ENCODE measurements at places on chromosomes 6 and 20.

- no peak for DNase-seq
Measured at GRCh38 chr6:89118931-89119330, 1.1 kb upstream of the SRSF12 start.

- no peak for DNase-seq
Measured at GRCh38 chr6:162852840-162853577, 125.2 kb downstream of the PACRG start.

DNA sequence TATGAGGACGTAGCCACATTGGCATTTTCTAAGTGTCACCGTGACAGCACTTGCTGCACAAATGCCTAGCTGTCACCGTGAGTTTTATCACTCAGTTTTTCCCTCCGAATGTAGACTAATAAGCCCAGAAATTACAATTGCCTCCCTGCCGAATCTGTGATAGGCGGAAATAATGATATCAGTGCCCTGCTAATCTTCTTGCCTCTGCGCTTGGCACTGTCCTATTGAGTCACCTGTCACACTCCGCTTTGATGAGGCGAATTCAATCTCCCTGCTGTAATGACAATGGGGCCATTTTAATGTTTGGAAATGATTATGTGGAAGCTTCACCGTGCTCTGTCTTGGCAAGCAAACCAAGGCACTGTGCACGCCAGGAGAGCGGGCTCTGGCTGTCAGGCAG lies 112.8 kb downstream of the LINC00237 start:
- no peak for DNase-seq

- no peak for DNase-seq
Measured at GRCh38 chr6:77105091-77105490, 358.2 kb downstream of the HTR1B start.

DNA sequence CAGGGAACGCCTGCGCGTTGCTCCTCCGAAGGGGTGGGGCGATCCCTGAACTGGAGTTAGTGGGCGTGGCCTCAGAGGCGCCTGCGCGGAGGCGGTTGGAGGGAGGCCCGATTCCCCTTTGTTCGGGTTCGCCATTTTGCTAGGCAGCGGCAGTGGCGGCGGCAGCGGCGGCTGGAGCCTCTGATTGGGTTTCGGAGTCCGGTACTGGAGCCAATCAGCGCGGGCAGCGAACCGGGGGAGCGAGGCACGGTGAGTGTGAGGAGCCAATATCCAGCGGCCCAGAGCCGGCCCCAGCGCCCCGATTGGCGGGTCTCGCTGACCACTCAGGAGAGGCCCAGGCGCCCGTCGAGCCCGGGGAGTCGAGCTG lies at the start of gene NFYA:
Gene NFYA (plus strand): TSS at position 139 of the 367 bp plus-strand sequence. CDS start 6,116 bp downstream, outside the sequence.
- DNase-seq = no peak

DNA sequence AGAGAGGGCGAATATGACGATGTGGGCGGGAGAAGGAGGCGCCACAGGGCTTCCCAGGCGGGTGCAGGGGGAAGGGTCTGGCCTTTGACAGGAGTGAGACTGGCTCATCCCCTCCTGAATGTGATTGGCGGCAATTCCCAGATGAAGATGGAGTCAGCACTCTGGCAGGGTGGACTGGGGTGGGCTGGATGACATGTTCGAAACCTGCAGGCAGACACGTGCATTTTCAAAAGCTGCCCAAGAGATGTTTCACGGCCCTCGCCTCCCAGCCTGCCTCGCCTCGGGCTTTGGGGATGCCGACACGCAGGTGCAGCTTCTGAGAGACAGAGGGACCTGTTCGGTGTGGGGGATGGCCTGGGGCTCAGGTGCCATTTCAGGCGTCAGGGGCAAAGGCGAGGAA lies 66.8 kb upstream of the AFDN start:
- DNase-seq = no peak

GRCh38 chr6:134093007-134093573 lies 40.7 kb upstream of the SLC2A12 start:
- no peak for DNase-seq

- DNase-seq = no peak
Measured at GRCh38 chr6:135025175-135025574, 29.4 kb downstream of the HBS1L start.

- no peak for DNase-seq
Measured at GRCh38 chr6:129628101-129628815, 81.7 kb downstream of the ARHGAP18 start.

DNA sequence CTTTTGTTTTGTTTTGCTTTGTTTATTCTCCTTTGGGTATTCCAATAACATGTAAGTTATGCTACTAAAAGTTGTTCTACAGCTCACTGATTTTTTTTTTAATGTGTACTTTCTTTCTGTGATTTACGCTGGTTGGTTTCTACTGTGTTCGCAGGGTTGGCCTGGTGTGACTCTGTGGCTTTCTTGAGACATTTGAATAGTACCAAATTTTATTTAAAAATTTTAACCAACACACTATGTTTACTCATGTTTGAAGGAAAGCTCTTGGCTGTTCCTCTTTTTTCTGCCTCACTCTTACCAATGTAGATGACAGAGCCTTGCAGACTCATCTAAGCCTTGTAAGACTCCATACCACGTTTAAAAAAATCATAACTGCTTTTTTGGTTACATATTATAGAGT lies 1784.9 kb upstream of the DEFB115 start:
- DNase-seq = no peak

GRCh38 chr6:89268776-89269175 lies 46.3 kb downstream of the GABRR2 start:
- no peak for DNase-seq

DNA sequence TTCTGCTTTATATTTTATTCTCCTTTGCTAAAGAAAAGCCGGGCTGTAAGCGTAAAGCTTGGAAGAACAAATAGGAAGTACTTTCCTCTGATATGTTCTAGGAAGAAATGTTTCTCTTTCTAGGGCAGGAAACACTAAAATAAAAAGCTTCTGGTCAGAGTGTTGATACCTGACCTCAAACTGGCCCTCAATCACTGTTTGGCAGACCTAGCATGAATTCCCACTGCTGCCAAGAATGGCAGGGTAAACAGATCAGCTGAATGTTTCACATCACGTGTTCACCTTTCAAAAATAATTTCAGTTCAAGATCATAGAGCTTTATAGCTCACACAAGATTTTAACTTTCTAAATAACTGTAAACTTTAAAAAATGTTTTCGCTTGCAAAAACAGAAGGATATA lies 2.9 kb downstream of the MPC1 start:
- no peak for DNase-seq

GRCh38 chr6:110434961-110435602 lies 19.7 kb upstream of the DDO start:
- no peak for DNase-seq

DNA sequence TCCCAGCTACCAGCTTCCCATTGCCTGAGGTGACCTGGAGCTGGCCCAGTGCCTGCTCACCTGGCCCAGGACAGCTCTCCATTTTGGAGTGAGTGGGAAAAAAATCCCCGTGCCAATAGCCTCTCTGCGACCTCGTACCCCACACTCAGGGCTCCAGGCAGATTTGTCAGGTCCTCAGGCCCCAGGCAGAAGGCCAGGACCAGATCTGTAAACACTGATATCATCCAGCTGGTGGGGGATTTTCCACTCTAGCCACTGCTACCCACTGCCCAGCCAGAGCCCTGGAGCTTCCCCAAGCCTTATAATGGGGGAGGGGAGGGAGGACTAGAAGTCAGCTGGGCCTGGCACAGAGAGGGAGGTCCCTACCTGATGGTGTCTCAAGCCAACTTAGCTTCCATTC lies 1.3 kb upstream of the PGC start:
- DNase-seq = no peak

DNA sequence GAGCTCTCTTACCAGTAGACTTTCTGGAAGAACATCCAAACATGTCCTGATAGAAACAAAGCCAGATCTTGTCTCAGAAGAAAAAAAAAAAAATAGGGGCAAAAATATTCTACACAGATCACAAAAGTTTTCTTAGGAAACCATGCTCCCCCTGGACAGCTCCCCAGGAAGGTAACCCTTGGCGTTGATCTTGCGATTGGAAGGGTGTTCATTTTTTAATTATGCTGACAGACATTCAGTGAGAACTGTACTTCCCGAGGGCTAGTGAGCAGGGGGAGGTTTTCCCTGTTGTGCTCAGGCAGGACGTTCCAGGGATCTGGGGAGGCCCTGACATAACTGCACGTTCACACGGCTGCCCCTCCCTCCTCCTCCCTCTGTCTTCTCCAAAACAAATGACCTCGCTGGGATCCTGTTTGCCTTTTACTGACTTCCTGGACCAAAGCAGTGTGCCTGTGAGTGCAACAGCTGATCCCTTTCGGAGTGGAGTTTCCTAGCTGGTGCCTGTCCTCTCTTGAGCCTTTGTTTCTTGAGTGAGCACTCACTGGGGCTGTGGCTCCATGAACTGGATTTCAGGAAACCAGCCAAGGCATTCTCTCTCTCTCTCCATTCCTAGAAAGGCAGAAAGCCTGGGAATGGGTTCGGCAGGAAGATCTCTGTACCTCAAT lies 46.7 kb downstream of the MARCKS start:
- no peak for DNase-seq

- DNase-seq = no peak
Measured at GRCh38 chr6:19156443-19156842, 680.7 kb upstream of the ID4 start.

GRCh38 chr6:31528307-31528777 lies 420 bp upstream of the MCCD1 start:
- DNase-seq = no peak

GRCh38 chr20:8210749-8211148 lies 78.7 kb downstream of the PLCB1 start:
- no peak for DNase-seq

DNA sequence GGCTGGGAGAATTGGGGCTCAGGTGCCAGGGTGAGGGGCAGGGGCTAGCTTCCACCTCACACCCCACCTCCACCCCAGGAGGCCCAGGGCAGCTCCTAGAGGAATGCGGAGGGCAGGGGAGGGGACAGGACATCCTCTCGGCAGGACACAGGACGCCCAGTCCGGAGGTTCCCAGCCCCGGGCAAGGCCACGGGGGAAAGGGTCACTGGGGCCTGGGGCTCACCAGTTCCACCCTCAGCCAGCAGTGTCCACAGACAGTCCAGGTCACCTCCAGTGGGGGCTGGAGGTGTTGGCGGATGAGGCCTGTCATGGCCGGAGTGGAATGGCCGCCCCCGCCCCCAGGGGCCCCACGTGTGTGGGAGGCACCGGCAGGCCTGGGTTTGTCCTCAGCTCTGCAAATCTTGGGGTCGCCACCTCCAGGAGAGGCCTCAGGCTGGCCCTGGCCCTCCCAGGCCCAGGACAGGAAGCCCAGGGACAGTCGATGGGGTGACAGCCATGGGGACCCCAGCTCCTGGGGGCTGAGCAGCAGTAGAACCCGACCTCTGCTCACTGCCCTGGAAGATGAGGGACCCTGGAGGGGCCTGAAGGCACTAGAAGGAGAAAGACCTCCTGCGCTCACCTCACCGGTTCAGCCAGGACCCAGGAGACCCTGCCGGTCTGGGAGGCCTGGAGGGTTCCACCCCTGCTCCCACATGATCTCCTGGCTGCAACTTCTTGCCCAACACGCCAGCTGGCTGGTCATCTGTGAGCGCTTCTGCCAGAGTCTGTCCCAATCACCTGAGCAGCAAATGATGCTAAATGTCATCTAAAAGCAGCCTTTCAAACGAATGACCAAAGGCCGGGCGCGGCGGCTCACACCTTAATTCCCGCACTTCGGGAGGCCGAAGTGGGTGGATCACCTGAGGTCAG lies 13.0 kb upstream of the ABHD16B start:
- DNase-seq = no peak

GRCh38 chr20:14996883-14997672 lies 659.7 kb upstream of the FLRT3 start:
- DNase-seq = no peak

GRCh38 chr6:99297415-99297814 lies 52.1 kb downstream of the FAXC start:
- DNase-seq = no peak

GRCh38 chr6:16747232-16748024 lies 13.8 kb downstream of the ATXN1 start:
- no peak for DNase-seq

DNA sequence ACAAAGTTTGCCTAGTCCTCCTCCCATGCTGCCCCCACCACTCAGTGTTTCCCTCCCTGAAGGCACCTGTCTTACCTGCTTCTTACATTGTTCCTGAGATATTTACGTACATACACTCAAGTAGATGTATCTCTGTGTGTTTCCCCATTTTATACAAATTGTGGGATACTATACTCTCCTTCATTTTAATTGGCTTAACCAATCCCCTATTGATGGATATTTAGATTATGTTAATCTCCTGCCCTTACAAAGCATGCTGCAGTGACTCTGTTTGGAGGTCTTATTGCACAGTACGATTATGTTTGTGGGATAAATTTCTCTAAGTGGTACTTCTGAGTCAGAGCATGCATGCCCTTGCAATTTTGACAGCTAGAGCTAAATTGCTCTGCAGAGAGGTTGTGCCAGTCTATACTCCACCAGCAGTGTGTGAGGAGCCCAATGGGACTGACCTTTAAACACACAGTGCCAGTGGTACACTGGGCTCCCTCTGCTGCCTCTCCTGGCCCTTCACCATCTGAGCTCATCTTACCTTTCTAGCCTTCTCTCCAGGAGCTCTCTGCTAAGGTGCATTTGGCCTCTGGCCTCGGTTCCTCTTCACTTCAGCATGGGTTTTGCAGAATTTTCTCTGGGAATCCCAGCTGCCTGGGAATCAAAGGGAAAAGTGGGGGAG lies 57.4 kb downstream of the LYRM2 start:
- no peak for DNase-seq

DNA sequence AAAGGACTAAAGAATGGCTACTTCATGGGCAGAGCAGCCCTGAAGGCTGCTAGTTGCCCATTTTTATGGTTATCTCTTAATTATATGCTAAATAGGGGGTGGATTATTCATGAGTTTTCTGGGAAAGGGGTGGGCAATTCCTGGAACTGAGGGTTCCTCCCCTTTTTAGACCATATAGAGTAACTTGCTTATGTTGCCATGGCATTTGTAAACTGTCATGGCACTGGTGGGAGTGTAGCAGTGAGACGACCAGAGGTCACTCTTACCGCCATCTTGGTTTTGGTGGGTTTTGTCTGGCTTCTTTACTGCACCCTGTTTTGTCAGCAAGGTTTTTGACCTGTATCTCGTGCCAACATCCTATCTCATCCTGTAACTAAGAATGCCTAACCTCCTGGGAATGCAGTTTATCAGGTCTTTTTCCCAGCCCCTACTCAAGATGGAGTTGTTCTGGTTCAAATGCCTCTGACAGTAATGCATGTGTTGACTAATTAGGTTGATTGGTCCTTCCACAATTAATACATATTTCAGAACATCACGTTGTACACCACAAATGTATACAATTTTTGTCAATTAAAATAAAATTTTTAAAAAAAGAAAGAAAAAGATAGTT lies 139.5 kb downstream of the PDE7B start:
- no peak for DNase-seq

- DNase-seq = no peak
Measured at GRCh38 chr20:33668466-33669155, 1.9 kb downstream of the ACTL10 start.
